ENCODE measurements at places on chromosomes 1 and 21. TPM values are rescaled to one million over a fixed set of nuclear protein-coding genes. Genes with fewer than 3 reads are reported as not detected.

The GBP4 gene
- total RNA-seq: 8.3 TPM

The DIPK1A gene
- 12.5 TPM for total RNA-seq

- DNase-seq: no peak
Measured at GRCh38 chr1:9213956-9214355, 20.6 kb upstream of the H6PD start.

GRCh38 chr1:114105421-114105979 lies 48.2 kb downstream of the SYT6 start:
- DNase-seq: no peak

All from Daoy (cell line).